ELF-1 (cell line): ENCODE measurements at places on chromosomes 1 and 21.

- peak; percentile 57 for DNase-seq
Observed at GRCh38 chr1:155173478-155174323, at the start of gene TRIM46. Gene TRIM46 (plus strand): TSS chr1:155173849. CDS start chr1:155173967, 118 bp downstream.

DNA sequence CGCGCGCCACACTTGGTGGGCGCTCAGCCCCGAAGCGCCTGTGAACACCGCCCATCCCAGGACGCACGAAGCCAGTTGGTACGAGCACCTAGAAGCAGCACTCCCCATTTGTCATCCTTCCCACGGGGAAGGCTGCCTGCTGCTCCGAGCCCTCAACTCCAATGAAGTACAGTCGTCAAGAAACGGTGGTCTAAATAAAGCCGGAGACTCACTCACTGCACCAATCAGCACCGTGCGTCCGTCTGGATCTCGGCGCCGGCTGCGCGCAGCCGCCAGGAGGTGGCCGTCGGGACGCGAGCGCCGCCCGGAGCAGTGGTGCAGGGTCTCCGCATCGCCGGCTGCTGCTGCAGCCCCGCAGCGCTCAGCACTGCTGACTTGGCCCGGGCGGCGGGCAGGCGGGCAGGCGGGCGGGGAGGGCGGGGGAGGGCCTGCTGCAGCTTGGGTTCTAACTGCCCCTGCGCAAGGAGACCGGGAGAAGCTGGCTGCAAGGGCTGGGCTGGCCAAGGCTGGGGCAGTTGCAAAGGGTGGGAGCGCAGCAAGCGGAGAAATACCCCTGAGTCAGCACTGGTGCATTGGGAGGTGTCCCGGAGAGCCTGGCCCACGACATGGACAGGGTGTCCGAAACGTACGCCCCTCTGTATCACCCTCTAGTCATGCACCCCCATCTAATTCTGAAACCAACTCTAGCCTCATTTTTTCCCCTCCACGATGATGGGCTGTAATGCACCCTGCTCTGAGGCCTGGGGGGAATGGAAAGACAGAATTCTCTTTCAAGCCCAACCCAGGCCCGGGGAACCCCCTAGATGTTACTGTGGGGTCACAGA, 35.8 kb upstream of the H6PD start:
- peak; percentile 83 for DNase-seq

- no peak for DNase-seq
Observed at GRCh38 chr1:147919896-147920295, 8.3 kb upstream of the GPR89B start.

DNA sequence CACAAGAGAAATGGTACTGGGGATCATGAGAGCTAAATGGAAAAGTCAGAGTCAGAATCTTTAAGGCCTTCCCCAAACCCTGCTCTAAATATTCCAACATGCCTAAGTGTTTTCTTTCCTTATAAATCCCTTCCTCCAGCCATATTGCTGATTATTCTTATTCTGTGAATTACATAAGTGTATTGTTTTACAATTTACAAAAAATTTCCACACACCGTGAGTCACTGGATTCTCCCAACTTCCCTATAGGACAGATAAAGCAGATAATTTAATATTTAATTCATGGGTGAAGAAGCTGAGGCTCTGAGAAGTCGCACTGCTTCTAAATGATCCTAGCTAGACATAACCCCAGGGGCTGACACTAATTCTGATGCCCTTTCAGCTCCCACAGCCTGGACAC, 243.3 kb upstream of the JUN start:
- no peak for DNase-seq

DNA sequence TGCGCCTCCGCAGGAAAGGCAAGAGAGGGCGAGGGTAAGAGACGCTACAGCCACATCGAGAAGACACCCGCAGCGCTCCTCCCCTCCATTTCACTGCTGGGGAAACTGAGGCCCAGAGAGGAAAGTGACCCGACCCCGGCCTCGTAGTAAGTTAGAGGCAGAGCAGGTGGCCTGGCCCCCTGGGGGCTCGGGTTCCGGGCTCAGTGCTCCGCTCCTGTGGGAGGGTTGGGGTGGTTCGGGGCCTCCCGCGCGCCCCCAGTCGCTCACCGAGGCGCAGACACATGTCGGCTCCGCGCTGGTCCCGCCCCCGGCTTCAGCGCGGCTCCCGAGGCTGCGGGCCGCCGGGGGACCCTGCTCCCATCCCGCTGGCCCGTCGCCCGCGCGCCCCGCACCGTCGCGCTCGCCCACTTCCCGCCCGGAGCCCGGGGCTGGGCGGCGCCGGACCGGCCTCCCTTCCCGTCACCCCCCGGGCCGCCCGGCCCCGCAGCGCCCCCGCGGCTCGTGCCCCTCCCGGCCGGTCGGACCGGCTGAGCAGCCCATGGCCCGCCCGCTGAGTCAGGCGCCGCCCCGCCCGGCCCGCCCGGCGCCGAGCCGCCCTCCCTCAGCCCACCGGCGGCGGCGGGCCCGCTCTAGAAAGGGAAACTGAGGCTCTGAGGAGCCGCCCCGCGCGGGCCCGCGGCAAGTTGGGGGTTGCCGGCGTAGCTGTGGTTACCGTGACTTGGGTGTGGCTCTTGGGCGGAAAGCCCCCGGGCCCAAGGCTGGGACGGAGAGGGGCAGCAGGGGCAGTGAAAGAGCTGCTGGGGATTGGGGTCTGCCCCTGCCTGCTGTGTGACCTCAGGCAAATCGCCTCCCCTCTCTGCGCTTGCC, at the start of gene TMEM54:
TSS of gene TMEM54 (minus strand) at position 434 of the 867 bp plus-strand sequence. CDS start at position 283, 151 bp downstream.
- peak; percentile 44 for DNase-seq

DNA sequence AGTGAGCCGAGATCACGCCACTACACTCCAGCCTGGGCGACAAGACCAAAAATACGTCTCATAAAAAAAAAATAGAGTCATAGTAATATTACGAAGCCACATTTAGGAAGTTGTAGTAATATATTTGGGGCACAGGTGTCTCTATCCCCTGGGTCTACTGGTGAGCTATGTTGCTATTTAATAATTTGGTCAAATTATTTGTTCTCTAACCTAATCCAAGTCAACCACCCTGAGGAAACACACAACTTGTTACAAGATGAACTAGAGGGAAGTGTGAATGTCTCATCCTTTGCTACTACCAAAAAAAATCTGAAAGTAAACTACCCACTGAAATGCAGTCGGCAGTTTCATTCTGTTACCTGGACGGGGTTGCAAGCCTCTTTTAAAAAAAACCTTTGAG, 35.3 kb downstream of the RGS8 start:
- DNase-seq, result no peak

DNA sequence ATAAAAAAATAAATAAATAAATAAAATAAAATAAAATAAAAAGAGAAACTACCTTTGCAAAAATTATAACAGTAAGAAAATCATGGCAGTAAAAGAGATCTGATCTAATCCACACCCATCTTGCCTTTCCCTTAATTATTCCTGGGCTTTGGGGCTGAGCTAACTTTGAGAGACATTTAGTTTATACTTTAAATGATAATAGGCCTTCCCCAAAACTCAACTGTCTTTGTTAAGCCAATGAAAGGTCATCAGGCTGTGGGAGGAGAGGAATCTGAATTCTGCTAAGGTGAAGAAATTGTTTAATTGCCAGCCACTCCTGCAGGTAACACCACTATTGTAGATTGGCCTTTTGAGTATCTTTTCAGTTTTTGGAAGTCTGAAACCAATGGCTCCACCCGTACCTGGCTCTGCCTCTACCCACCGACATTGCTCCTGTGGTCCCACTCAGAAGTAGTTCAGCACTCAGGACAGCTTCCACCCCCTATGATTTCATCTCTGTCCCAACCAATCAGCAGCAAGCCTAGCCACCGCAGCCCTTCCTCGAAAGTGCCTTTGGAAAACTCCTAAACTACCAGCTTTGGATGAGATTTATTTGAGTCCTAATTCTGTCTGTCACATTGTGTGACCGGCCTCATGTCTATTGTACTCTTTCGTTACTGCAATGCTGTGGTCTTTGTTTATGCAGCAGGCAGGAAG, 23.0 kb upstream of the PNRC2 start:
- peak; percentile 69 for DNase-seq

DNA sequence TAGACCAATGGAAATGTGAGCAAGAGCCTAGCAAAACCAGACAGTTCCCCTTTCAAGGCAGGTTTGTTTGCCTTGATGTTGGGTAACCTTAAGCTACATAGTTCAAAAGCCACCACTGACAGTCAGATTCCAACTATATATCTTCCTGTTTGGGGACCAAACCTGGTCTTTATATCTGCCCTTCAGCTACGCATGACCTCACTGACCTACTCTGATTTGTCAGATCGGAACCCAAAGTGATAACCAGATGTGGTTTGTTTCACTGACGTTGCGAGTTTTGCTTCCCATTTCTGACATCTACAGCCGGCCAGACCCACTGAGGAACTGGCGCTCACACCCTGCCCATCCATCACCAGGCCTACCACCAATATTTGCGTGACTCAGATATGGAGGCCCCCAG, 361.1 kb upstream of the CHRM3 start:
- DNase-seq, result no peak

DNA sequence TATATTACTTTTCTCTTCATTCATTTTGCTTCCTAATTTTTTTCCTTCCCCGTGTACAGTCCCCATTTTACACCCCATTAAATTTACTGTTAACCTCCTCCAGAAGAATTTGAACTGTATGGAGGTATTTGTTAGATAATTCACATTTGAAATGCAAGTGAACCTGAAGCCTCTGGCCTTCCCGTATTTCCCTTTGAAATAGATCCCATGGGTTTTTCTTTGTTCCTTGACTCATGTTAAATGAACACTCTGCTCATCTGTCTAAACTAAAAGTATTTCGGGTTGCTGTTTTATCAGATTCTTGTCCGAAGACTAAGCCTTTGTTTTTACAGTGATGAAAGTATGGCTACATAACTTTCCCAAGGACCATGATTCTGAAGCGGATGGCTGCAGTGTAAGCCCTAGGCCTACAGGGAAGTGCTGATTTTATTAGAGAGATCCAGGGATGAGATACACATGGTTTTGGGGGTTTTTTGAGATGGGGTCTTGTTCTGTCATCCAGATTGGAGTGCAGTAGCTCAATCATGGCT, 187.9 kb downstream of the PATJ start:
- DNase-seq, result no peak

DNA sequence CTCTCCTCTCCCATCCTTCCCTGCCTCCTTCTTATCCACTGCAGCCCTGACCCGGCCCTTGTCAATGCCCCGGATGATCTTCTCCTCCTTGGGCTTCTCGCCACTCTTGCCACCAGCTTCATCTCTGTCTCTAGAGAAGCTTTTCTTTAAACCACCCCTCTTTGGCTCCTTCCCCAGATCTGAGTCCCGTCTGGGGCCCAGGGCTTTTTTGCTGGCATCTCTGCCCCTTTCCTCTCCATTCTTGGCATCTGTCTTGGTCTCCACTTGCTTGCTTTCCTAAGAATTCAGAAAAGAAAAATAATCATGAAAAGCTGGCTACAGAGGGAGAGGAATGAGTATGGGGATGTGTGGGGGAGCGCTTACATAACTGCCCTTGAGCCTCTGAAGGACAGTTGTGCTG, 11.8 kb downstream of the SHISA4 start:
- no peak for DNase-seq

DNA sequence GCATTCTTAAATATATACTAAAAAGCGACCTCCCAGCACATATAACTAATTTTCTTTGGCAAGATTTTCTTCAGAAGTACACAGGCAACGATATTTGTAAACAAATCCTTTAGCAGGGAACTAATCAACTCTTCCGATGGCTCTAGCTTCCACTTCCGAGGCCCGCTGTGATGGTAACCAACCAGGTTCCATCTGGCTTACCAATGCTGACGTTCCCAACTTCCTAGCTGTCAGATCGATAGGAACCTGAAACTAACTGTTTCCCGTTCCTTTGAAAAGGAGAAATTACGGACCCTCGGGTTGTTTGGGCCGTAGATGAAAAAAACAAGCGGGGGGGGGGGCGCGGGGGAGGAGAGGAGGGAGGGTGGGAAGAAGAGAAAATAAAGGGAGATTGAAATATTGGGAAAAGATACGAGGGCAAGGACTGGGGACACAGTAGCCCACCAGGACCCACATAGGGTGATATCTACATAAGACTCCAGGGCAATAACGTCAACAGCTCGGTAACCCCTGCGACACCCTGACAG, 513 bp downstream of the GTF2B start:
- DNase-seq, result no peak

GRCh38 chr21:45794027-45794426, 150.5 kb downstream of the PCBP3 start:
- no peak for DNase-seq

DNA sequence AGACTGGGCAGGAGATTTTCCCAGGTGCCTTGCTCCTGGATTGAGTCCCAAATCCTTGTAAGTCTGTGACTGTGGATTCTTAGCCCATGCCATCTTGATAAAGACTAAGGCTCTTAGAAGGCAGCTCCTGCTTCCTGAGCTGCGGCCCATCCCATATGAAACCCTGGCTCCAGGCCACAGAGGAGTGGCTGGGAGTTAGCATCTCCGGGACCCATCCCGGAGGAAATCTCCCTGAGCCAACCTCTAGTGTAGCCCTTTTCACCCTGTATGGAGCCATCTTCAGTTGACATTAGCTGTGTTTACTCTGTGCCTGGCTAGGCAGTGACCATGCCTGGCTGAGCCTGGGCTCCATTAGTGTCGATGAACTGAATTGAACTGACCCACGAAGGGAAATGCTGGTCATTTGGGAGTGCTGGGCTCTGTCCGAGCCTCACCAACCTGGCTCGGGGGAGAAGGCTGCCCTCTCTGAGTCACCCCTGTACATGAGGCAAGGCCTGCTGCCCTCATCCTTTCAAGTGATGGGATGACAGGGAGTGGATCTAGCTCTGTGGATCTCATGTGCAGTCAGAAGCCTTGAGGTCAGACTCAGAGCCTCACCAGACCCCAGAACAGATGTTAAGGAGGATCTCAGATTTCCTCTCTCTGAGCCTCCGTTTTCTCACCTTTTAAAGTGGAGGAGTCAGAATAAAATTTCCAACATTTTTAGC, 37.5 kb downstream of the LGR6 start:
- no peak for DNase-seq

DNA sequence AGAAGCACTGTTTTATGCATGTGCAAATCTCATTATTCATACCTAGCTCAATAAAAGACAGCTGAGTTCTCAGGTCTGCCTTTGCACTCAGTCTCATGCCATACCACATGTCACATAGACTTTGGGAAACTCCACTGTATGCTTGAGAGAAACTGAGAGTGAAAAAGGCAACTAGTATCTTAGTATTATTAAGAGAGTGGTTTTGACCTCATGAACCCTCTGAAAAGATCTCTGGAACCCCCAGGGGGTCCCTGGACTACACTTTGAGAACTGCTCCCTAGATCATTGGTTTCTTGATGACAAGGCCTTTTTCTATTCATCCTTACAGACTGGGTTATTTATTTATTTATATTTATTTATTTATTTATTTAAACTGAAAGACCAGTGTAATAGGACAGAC, 3.7 kb upstream of the RHEX start:
- DNase-seq, result no peak

DNA sequence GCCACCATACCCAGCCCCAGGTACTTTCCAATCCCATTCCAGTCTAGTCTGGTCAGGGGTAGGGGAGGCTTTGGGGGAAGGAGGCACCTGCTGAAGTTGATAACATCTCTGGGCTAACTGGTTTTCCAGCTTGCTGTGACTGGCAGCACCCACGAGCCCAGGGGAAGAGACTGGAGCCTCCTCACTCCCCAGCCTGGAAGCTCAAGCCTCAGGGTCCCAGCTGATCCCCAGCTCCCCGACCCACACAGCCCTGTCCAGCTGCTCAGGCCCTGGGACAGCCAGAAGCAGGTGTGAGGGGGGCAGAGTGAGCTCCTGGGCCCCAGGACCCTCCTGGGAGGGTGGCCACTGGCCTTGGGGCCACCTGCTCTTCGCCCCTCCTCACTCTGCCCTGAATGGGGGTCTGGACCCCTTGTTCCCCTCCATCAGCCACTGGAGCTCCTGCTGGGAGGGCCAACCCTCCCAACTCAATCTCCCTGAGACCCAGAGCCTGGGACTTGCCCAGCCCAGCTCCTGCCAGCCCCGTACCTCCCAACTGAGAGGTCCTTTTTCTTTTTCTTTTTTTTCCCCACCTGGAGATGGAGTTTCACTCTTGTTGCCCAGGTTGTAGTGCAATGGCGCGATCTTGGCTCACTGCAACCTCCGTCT, 23.5 kb upstream of the RNU1-4 start:
- peak; percentile 89 for DNase-seq
